Sigmoid colon (tissue), 7 donors: ENCODE measurements at places on chromosomes 4 and X. TPM values are rescaled to one million over a fixed set of nuclear protein-coding genes. Genes with fewer than 3 reads are reported as not detected.

- no peaks in the 10 kb centered on the region for H3K36me3 ChIP-seq
- H3K27me3 ChIP-seq = no peaks in the 10 kb centered on the region
- H3K27ac ChIP-seq = no peak overlapping the region
- no peaks in the 10 kb centered on the region for H3K4me1 ChIP-seq
- no peak for DNase-seq
- no peak overlapping the region for H3K4me3 ChIP-seq
Measured at GRCh38 chrX:96453139-96453538, 231.5 kb upstream of the DIAPH2 start.

GRCh38 chrX:155068165-155068564, 2.8 kb downstream of the CMC4 start:
- H3K27me3 ChIP-seq = no peaks in the 10 kb centered on the region
- no peaks in the 10 kb centered on the region for H3K36me3 ChIP-seq
- no peak overlapping the region for H3K4me3 ChIP-seq

DNA sequence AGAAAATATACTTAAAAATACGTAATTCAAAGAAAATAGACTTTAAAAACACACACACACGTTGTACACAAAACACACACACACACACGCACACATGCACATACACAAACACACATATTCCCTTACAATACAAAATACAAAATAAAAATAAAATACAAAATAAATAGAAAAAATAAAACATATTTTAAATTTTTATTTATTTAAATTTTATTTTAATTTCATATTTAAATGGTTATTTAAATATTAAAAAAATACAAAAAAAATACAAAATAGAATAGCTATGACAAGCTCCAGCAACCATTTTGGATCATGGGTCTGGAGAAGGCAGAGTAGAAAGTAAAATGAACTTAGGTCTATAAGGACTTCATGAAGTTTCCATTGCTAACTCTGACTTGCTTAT, 34.2 kb upstream of the PDGFC start:
- no peak overlapping the region for H3K27ac ChIP-seq
- H3K4me1 ChIP-seq = no peaks in the 10 kb centered on the region
- H3K36me3 ChIP-seq = no peaks in the 10 kb centered on the region

- no peak overlapping the region for H3K27ac ChIP-seq
- no peak for DNase-seq
- H3K4me3 ChIP-seq = no peak overlapping the region
- H3K4me1 ChIP-seq = no peaks in the 10 kb centered on the region
Measured at GRCh38 chr4:127997534-127998388, 32.6 kb downstream of the ABHD18 start.

GRCh38 chr4:105598787-105599186, 46.4 kb downstream of the ARHGEF38 start:
- H3K36me3 ChIP-seq = no peaks in the 10 kb centered on the region
- H3K4me3 ChIP-seq = no peak overlapping the region
- no peak overlapping the region for H3K27ac ChIP-seq
- no peak for DNase-seq
- no peaks in the 10 kb centered on the region for H3K27me3 ChIP-seq
- no peaks in the 10 kb centered on the region for H3K4me1 ChIP-seq

DNA sequence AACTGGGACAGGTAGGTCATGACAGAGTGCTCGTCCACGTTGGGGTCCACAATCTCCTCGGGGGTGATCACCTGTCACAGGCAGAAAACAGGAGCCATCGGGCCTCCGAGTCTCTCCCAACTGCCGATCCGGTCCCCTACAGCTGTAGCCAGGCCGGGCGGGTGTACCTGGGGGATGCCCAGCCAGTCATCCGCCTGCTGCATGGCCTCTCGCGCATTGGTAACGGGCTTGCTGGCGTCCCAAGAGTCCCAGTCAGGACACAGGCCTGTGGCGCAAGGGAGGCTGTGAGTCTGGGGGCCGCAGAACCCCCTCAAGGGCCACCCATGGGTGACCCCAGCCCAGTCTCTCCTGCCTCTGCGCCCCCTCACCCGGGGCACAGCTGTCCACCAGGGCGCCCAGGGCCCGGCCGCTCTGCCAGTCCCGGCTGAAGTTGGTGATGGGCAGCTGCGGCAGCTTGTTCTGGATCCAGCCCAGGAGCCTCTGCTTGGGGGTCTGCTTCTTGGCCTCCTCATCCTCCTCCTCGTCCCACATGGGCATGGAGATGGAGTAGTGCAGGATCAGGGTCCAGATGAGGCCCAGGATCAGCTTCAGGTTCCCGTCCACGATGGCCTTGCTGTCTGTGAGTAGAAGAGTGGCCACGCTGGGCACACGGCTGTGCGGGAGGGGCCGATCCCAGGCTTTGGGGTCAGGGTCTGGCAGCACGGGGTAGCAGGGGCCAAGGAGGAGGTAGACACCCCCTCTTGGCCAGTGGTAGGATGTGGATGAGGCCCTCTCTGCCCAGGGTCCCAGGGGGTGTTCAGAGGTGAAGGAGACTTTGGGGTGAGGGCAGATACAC, 6.7 kb downstream of the FLNA start:
- peak overlapping the region; percentile 98 for H3K27ac ChIP-seq
- H3K4me1 ChIP-seq = peaks cover 55% of the 10 kb centered on the region
- H3K4me3 ChIP-seq = peak overlapping the region; percentile 77
- H3K36me3 ChIP-seq = peaks cover 76% of the 10 kb centered on the region

GRCh38 chrX:123072686-123073385, 111.2 kb upstream of the GRIA3 start:
- no peaks in the 10 kb centered on the region for H3K4me1 ChIP-seq
- H3K27ac ChIP-seq = no peak overlapping the region
- H3K36me3 ChIP-seq = no peaks in the 10 kb centered on the region
- no peak overlapping the region for H3K4me3 ChIP-seq
- H3K27me3 ChIP-seq = peaks cover 3% of the 10 kb centered on the region

GRCh38 chrX:43743100-43743822, 87.2 kb downstream of the MAOA start:
- H3K27me3 ChIP-seq = no peaks in the 10 kb centered on the region
- no peaks in the 10 kb centered on the region for H3K36me3 ChIP-seq
- no peak for DNase-seq
- H3K27ac ChIP-seq = no peak overlapping the region
- H3K4me3 ChIP-seq = no peak overlapping the region

DNA sequence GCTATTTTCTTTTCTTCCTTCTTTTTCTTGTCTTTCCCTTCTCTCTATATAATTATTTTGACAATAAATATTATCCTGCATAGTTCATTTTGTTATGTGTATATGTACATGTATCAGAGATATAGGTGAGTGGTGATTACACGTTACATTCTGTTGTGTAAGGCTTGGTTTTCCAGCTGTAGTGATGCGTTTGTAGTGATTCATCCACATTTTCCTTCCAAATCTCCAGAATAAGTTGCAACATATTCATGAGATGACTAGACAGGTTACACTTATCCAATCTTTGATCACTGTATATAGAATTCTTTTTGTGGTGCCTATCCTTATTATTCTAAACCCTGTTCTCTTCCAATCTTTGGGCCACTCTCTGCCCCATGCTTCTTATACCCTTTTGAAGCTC, 540.2 kb downstream of the GBA3 start:
- no peak overlapping the region for H3K27ac ChIP-seq
- no peaks in the 10 kb centered on the region for H3K27me3 ChIP-seq
- H3K4me1 ChIP-seq = no peaks in the 10 kb centered on the region
- no peaks in the 10 kb centered on the region for H3K36me3 ChIP-seq
- DNase-seq = no peak

DNA sequence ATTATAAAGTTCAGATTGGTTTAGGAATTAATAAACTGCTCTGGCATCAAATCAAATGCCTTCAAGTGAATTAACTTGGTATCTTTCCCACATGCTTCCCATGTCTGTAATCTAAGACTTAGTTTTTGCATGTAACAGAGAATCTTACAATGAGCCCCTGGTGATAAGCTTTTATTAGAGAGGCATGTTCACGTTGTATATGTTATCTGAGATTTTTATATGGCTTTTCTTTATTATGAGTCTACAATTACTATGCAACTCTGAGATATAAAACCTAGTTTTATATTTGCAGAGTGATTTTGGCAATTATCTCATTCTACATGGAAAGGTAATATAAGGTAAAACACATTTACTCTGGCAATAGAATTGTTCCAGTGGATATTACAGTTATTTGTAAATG, 1578.4 kb upstream of the IGFBP7 start:
- no peak overlapping the region for H3K27ac ChIP-seq
- no peak overlapping the region for H3K4me3 ChIP-seq
- DNase-seq = no peak

- H3K4me3 ChIP-seq = no peak overlapping the region
- H3K4me1 ChIP-seq = no peaks in the 10 kb centered on the region
- no peak overlapping the region for H3K27ac ChIP-seq
- DNase-seq = no peak
- H3K36me3 ChIP-seq = no peaks in the 10 kb centered on the region
- no peaks in the 10 kb centered on the region for H3K27me3 ChIP-seq
Measured at GRCh38 chr4:100280807-100281206, 90.5 kb upstream of the DDIT4L start.

GRCh38 chr4:99966692-99967091, 16.6 kb upstream of the H2AZ1 start:
- no peak overlapping the region for H3K4me3 ChIP-seq
- H3K4me1 ChIP-seq = no peaks in the 10 kb centered on the region
- DNase-seq = no peak
- no peaks in the 10 kb centered on the region for H3K27me3 ChIP-seq

GRCh38 chr4:72975488-72975784, 94.1 kb downstream of the COX18 start:
- no peak overlapping the region for H3K4me3 ChIP-seq
- H3K27ac ChIP-seq = no peak overlapping the region
- no peaks in the 10 kb centered on the region for H3K4me1 ChIP-seq
- no peak for DNase-seq

GRCh38 chr4:77158487-77158861, 1.5 kb downstream of the CCNG2 start:
- no peaks in the 10 kb centered on the region for H3K27me3 ChIP-seq
- peak overlapping the region; percentile 91 for H3K27ac ChIP-seq
- peaks cover 39% of the 10 kb centered on the region for H3K36me3 ChIP-seq

DNA sequence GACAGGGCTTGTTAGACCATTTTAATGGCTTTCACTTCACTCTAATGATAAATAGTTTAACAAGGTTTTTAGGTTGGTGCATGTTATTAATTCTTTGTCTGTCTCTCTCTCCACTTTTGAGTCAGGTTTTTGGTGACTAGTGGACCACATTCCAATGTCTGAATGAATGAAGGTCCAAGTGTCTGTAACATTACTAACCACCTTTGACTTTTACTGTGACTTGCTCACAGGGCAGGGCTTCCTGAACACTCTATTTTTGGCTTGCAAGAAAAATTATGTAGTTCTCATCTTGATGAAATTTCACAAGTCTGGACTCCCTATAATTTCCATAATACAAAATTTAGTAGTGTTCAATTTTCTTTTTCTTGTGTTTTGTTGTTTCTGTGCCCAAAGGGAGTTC, 78.9 kb upstream of the BMPR1B start:
- no peak overlapping the region for H3K27ac ChIP-seq
- peaks cover 8% of the 10 kb centered on the region for H3K4me1 ChIP-seq
- no peak overlapping the region for H3K4me3 ChIP-seq
- H3K36me3 ChIP-seq = no peaks in the 10 kb centered on the region
- DNase-seq = no peak
- H3K27me3 ChIP-seq = no peaks in the 10 kb centered on the region

- DNase-seq = no peak
- no peaks in the 10 kb centered on the region for H3K27me3 ChIP-seq
- no peaks in the 10 kb centered on the region for H3K36me3 ChIP-seq
- no peak overlapping the region for H3K4me3 ChIP-seq
- no peaks in the 10 kb centered on the region for H3K4me1 ChIP-seq
Measured at GRCh38 chr4:62080431-62080830, 880.3 kb downstream of the ADGRL3 start.

DNA sequence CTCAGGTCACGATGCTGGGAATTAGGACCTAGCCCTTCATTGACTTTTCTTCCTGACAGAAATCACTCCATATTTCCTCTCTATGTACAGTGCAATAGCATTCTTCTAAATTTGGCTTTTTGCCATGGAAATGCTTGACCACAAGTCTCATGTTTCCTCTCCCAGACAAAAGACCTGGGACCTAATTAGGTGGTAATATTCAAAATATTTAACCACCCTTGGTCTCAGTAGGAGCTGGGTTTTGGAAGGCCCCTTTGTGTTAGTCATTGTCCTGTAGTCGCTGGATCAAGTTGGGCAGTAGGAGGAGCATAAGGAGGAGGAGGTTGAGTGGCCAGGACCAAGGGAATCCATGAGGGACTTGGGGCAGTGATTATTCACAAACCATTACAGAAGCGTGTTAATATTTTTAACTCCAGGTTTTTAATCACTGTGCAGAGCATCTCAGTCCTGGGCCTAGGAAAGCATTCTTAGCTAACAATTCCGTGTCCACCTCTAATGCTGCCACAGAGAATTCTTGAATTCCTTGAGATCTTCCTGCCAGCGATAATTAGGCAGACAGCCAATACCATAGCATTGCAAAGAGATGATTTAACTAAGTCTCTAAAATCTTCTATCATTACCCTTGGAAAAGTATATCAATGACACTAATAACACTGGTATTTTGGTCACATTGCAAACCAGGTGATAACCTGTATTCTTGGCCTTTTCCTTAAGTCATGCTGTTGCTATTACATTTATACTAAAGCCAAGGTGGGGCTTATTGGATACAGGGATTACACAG, 25.0 kb upstream of the SHROOM4 start:
- no peaks in the 10 kb centered on the region for H3K36me3 ChIP-seq
- H3K4me3 ChIP-seq = no peak overlapping the region
- no peak for DNase-seq
- no peak overlapping the region for H3K27ac ChIP-seq
- H3K4me1 ChIP-seq = no peaks in the 10 kb centered on the region
- no peaks in the 10 kb centered on the region for H3K27me3 ChIP-seq

DNA sequence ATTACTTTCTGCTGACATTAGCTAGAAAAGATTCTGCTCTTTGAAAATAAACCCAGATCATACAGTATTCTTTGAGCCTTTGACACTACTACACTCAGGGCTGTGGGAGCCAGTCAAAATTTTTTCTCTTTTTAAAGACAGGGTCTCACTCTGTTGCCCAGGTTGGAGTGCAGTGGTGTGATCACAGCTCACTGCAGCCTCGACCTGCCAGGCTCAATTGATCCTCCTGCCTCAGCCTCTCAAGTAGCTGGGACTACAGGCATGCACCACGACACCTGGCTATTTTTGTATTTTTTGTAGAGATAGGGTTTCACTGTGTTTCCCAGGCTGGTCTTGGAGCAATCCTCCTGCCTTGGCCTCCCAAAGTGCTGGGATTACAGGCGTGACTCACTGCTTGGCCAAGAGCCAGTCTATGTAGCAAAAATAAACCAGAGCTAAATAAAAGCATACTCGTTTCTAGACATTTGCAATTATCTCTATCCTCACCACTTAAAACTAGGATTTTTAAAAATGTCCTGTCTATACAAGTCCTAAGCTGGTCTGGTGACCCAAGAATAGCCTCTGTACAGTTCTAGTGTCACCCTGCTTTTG, 43.2 kb downstream of the AKAP4 start:
- no peak for DNase-seq
- no peak overlapping the region for H3K27ac ChIP-seq
- no peaks in the 10 kb centered on the region for H3K4me1 ChIP-seq

Gene TBX22
- not detected for total RNA-seq

Gene ADRA2C
- 0.71 TPM for total RNA-seq

Gene MTTP
- 12.8 TPM for total RNA-seq

Gene EFHC2
- 2.7 TPM for total RNA-seq

Gene EBP
- total RNA-seq = 22.7 TPM

Gene EVC2
- total RNA-seq = 8.6 TPM

Gene DMD
- 189 TPM for total RNA-seq

Gene SSX3
- total RNA-seq = not detected

Gene ODAPH
- total RNA-seq = not detected

Gene STOX2
- total RNA-seq = 2.2 TPM

Gene AREG
- 10.9 TPM for total RNA-seq

Gene DKK2
- total RNA-seq = 3.9 TPM

Gene CYTL1
- total RNA-seq = 1.1 TPM
